ENCODE measurements at places on chromosomes 4 and X.

DNA sequence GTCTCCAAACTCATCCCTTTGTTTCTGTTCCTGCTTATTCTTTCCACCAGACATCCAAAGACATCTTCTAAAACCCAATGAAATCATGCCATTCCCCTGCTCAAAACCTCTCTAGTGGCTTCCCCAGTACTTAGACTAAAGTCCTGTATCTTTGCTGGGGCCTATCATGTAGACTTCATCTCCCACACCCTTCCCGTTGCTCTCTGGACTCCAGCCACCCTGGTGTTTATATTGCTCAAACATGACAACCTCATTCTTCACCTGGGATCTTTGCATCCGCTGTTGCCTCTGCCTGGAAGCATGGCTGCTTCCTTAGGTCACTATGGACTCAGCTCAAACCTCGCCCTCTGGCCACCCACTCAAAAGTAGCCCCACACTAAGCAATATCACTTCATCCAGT lies 23.7 kb downstream of the TBC1D1 start:
- no peak for DNase-seq

- DNase-seq: no peak
Measured at GRCh38 chr4:184879271-184879670, 53.5 kb upstream of the ACSL1 start.

DNA sequence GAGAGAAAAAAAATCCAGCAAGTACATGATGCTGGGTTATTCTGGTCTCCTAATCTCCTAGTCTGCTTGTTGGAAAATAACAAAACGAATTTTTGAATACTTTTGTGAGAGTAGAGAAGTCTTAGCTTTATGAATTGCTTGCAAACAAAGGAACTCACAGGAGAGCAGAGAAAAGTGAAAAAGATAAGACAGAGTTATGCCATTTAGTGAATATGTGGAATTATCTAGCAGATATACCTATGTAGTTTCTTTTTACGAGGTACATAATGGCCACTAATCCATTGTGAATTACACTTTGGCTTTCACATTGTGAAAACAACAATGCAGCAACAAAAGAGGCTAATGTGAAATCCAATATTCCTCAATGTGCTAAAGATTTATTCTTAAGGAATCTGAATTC lies 226.7 kb downstream of the NDST4 start:
- no peak for DNase-seq

DNA sequence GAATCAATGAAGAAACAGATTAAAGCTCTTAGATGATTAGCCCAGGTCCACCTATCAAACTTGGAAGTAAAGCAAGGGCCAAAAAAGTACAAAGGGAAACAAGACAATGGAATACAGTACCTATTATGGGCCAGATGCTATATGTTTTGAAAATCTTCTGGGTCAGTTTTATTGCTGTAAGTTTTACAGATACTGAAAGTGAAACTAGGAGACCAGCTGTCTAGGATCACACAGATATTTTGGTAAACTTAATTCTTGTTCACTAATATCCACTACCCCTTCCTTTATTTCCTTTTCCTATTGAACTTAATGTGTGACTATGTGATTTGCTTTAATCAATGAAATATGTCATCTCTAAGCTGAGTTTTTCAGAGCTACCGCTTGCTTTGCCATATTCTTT lies 505.4 kb upstream of the PITX2 start:
- no peak for DNase-seq

DNA sequence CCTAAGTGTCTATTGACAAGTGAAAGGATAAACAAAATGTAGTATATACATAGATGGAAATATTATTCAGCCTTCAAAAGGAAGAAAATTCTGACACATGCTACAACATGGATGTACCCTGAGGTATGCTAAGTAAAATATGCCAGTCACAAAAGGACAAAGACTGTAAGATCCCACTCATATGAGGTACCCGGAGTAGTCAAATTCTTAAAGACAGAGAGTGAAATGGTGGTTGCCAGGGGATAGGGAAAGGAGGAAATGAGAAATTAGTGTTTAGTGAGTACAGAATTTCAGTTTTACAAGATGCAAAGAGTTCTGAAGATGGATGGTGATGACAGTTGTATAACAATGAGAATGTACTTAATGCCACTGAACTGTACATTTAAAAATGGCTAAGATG lies 102.3 kb upstream of the NAP1L5 start:
- no peak for DNase-seq

- DNase-seq: no peak
Measured at GRCh38 chrX:39841604-39842003, 256.2 kb downstream of the BCOR start.

- no peak for DNase-seq
Measured at GRCh38 chrX:129682979-129683378, 28.2 kb upstream of the APLN start.

DNA sequence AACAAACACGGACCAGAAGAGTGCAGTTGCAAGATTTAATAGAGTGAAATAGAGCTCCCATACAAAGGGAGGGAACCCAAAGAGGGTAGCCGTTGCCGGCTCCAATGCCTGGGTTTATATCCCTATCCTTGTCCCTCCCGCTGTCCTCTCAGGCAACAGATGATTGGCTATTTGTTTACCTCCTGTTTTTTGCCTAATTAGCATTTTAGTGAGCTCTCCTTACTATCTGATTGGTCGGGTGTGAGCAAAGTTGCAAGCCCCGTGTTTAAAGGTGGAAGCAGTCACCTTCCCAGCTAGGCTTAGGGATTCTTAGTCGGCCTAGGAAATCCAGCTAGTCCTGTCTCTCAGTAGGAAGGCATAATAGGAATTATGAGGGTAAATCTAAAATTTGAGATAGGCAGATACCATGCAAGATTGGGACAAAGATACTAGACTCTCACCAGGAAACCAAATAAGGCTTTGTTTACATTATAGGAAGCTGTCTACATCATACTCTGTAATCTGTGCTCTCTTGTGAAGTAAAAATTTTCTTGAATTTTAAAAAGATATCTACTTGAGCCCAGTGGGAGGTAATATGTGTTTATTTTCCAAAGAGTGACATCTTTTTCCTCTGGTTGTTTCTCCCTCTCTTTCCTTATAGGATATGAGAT lies 65.9 kb downstream of the ATP10D start:
- DNase-seq: no peak

- no peak for DNase-seq
Measured at GRCh38 chrX:37646254-37646653, 39.3 kb upstream of the XK start.

GRCh38 chrX:94256396-94256795 lies 582.4 kb downstream of the FAM133A start:
- DNase-seq: no peak

All from stimulated activated CD4-positive, alpha-beta T cell treated with anti-CD3 and anti-CD28 coated beads, TNF-alpha, amount 100 ng/mL, for 24 hours (primary cell).